ENCODE measurements at places on chromosomes 5 and 9. TPM values are rescaled to one million over a fixed set of nuclear protein-coding genes. Genes with fewer than 3 reads are reported as not detected.

The FAM221B gene
- not detected for total RNA-seq

The NUTM2F gene
- not detected for total RNA-seq

The DBH gene
- not detected for total RNA-seq

The FSD1L gene
- 4.5 TPM for total RNA-seq
